ENCODE measurements at places on chromosomes 11 and 22.
A peak's percentile ranks its signal among the peaks of the same experiment; 100 is the strongest.

GRCh38 chr11:79077702-79078330 is 363.0 kb downstream of the TENM4 start:
- DNase-seq: no peak

DNA sequence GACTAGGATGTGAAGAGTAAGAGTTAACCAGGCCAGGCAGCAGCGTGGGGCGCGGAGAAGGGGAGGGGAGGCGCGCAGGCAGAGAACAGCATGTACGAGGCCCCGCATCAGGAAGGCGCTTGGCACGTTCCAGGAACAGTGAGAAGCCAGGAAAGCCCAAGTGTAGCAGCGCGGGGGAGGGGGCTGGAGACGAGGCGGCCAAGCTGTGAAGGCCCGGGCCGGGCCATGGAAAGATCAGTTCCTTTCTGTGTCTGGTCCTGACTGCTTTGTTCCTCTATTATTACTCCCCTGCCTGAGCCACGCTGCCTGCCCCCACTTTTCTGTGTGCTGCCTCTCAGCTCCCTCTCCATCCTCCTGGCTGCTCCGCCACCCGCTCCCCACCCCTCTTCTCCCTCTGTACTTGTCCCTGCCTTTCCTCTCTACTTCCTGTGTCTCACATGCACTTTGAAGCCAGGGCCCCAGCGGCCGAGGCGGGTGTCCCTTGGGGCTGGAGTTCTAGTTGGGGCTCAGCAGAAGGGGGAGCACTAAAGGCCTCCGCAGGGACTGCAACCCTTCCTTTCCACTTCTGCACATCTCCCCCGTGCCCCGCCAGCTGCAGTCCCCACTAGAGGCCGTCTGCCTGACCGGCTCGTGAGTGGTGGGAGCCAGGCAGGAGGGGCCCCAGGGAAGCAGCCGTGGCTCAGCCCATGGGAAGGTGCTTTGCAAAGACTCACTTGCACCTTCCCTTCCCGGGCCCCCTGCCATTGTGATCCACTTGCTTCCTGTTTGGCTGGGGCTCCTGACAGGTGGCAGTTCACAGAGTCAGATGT is 63.7 kb downstream of the PRDM11 start:
- peak; percentile 64 for DNase-seq

GRCh38 chr22:20206709-20207215 is 55.9 kb upstream of the CCDC188 start:
- peak; percentile 32 for DNase-seq

GRCh38 chr11:131044851-131045250 is 128.6 kb upstream of the SNX19 start:
- DNase-seq: no peak

GRCh38 chr11:116888884-116889549 is 51.6 kb upstream of the APOA1 start:
- no peak for DNase-seq

GRCh38 chr11:123282597-123282996 is 87.5 kb upstream of the CLMP start:
- no peak for DNase-seq

DNA sequence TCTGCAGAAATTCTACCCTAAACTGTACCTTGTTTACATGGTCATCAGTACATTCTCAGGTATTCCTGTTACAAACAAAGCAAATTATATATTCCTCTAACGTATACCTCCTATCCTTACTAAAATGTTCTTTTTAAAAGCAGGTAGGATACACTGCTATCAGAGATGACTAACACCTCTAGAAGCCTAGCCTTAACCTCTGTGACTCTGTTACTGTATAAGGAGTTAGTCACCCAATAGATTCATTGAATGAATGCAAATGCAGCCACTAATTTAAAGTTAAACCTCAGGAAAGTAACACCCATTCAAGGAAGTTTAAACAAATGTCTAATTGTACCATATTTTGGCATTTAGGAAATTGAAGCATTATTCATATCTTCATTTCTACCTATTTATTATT is 82.2 kb downstream of the FCHSD2 start:
- DNase-seq: no peak

DNA sequence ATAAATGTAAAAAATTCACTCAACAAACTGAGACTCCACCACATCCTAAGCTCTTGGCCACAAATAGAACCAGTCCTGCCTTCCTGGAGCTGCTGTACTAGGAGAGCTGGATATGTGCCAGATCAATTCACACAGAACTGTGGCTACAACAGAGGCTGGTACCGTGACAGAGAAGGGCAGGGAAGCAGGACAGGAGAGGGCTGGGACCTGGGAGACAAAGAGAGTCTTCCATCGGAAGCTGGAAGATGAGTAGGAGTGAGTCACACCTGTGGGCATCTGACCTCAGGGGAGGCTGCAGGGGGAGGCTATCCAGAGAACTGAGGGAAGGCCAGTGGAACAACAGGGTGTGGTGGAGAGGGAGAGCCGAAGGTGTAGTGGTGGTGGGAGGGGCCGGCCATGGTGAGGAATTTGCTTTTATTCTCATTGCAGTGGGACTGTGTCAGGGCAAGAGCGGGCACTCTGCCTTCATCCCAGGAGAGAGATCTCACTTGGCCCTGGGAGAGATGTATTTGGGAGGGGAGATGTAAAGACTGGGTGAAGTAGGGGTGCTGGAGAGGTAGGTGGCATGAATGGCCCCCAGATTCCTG is 1.9 kb upstream of the LTBP3 start:
- no peak for DNase-seq

- no peak for DNase-seq
Observed at GRCh38 chr22:32994898-32995297, 63.3 kb downstream of the SYN3 start.

DNA sequence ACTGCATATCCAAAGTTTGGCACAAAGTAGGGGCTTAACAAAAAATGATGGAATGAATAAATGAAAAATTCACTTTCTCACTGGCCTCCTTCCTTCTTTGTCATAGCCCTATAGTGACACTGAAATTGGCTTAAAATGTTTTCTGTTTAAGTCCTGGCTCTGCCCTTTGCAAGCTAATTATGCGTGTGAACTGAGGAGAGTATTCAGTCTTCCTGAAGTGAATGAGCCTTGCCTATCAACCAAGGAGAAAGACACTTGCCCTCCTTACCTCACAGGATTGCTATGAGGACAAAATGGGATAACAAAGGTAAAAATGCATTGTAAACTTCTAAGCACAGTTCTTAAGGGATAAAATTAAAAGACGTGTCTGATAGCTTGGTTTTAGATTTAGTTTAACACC is 729.8 kb upstream of the ANO3 start:
- no peak for DNase-seq

DNA sequence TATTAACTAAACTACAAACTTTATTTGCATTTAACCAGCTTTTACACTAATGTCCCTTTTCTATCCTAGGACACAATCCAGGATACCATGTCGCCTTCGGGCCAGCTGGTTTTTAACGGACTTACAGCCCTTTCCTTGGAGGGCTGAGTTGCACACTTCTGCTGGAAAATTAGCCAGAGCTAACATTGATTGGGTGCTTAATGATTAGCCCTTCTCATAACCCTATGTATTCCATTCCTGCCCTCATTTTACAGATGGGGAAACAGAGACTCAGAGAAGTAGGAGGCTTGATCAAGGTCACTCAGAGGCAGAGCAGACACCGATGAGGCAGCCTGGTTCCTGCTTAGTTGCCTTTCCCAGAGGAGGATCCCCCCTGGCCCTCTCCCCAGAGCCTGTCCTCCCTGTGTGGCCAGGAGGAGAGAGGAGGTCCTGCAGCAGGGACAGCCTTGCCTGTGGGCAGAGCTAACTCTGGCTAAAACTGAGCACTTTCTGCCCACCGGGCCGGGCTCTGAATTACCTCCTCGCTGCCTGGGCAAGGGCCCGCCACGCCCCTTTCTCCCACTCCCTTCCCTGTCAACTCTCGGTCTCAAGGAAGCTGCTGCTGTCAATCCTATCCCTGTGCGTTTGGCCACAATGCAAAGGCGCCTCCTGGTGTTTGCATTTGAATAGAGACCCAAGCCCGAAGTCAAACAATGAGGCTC is 59.6 kb upstream of the PAX6 start:
- DNase-seq: peak; percentile 33

DNA sequence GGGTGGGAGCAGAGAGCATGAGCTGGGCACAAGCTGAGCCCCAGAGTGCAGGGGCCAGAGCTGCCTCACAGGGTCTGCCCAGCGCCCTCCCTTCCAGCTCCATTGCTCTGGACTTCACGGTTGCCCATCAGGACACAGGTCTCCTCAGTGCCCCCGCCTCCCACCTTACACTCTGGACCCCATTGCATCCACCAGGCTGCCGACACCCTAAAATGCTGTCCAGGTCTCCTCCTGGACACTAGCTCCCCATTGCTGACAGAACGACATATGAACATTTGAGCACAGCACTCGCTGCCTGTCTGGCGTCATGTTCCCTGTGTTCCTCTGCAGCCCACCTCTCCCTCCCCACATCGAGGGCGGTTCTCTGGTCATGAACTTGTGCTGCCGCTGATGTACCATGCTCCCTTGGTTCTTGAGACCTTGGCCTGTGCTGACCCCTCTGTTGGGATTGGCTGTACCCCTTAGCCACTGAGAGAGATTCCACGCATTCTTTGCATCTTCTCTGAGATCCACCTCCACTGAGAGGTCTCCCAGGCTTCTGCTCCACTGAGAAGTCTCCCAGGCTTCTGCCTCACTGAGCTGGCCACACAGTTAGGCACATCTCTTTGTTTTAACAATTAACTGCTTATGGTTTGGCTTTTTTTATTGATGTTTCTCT is 34.2 kb upstream of the NECTIN1 start:
- no peak for DNase-seq

GRCh38 chr11:44104481-44105294 is 9.2 kb downstream of the EXT2 start:
- DNase-seq: peak; percentile 82

DNA sequence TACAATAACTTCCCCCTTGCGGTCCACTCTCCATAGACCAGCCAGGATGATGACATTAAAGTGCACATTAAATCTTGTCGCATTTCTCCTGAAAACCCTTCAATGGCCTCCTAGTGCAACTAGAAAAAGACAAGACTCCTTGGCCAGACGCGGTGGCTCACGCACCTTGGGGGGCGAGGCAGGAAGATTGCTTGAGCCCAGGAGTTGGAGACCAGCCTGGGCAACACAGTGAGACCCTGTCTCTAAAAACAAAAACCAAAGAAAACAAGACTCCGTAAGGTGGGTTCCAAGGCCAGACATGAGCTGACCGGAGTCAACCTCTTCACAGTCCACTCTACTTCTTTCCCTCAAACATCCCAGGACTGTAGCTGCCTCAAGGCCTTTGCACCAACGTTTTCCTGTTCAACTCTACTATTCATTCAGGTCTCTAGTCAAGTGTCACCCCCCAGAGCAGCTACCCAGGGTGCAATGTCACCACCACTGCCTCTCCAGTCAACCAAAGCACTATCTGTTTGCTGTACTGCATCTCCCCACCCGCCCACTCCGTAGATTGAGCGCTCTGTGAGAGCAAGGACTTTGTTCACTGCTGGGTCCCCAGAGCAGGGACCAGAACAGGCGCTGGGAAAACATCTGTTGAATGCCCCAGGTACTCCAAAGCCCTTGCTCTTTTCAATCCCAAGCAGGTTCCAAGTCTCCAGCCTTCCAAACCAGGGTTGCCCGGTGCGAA is 739 bp downstream of the ZMAT5 start:
- DNase-seq: peak; percentile 47

DNA sequence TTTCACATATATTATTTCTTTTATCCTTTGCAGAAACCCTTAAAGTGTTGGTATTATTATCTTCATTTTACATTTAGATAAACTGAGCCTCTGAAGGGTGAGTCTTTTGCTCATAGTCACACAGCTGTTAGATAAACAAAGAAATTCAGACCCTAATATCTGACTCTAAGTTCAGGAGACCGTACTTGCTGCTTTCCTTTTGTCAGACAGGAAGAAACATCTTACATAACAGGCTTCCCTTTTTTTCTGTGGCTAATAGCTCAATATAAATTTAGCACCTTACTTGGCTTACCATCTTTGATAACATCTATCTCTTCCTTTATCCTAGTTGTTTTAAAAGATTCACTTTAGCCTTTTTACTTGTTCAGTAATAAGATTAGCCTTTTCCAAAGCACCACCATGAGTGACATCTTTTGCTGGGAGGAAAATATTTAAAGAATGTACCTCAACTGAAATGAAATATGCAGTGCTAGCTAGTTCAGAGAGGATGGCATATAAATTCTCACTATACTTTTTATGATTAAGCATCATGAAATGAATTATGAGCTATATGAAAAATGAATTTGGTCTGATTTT is 128.6 kb downstream of the WNT11 start:
- peak; percentile 69 for DNase-seq

DNA sequence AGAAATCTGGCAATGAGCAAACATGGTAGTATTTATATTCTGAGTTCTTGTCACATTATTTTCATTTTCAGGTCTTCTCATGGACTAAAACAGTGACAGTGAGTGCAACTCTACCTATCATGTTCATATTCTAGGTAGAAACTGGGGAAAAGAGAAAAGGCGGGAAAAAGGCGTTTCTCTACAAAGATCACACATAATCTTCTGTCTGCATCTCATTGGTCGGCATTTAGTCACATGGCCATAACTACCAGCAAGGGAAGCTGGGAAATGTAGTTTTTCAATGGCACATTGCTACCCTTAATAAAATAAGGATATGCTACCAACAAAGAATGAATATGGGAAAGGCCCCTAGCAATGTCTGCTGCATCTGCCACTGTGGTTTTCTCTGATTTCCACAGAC is 57.6 kb upstream of the B3GAT1 start:
- no peak for DNase-seq

DNA sequence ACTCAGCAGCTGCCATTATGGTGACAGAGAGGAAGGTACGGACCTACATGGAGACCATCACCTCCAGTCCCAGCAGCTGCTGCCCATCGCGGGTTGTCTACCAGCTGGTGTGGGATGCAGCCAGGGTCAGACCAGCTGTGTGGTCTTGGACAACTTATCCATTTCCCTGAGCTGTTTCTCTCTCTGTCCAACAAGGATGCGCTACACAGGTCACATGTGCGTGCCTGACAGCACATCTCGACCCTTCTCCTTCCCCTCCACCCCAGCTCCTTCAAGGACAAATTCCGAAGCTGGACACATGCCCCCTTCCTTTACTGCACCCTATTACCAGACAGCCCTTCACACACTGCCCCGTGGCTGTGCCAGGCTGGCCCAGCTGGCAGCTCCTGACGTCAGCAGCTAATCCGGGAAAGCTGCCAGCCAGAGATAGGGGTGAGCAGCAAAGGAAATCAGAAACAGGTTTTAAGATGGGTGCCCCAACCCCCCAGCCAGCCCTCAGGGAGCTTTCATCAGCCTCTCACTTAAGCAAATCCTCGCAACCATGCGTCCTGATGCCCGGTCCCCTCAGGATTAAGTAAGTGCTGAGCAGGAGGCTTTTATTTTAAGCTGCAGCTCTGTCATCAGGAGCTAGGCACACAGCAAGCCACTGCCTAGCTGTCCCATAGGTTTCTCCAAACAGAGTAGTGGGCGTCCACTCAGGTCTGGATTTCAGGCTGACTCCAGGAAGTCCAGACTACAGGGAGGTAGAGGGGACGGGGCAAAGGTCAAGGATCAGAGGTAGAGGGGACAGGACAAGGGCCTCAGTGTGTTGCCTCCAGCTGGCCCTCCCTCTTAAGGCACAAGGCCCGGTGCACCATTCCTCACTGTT is 20.3 kb downstream of the TEF start:
- DNase-seq: peak; percentile 12
